ENCODE measurements at places on chromosomes 12 and 14.

DNA sequence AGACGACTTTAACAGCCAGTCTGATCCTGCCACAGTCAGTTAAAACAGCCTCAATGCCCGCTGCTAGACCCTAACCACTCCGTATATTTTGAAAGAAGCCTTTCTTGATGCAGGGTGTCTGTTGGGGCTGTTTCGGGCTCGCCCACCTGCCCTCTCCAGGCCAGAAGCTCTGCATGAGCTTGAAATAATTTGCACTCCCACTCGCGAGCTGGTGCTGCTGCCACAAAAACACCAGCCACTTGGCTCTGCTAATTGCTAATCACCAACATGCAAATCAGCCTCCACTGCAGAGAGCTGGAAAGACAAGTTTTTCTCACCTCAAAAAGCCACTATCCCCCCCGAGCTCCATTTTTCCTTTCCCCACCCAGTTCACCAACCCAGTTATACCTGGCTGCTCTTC lies 15.5 kb downstream of the BAZ2A start:
- no peak for DNase-seq

DNA sequence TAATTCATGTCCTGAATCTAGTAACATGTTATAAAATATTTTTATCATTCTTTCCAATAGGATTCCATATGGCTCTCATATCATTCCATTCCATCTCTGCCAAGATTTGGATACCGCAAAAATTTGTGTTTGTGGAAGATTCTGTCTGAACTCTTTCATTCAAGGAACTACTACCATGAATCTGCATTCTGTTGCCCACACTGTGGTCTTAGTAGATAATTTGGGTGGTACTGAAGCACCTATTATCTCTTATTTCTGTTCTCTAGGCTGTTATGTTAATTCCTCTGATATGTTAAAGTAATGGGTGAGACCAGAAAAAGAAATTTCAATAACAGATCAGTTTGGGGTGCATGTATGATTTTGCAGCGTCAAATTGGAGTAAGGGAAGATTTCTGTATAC lies 6.2 kb downstream of the RPL36AL start:
- DNase-seq: no peak

GRCh38 chr12:29255042-29255441 lies 106.0 kb downstream of the FAR2 start:
- no peak for DNase-seq

DNA sequence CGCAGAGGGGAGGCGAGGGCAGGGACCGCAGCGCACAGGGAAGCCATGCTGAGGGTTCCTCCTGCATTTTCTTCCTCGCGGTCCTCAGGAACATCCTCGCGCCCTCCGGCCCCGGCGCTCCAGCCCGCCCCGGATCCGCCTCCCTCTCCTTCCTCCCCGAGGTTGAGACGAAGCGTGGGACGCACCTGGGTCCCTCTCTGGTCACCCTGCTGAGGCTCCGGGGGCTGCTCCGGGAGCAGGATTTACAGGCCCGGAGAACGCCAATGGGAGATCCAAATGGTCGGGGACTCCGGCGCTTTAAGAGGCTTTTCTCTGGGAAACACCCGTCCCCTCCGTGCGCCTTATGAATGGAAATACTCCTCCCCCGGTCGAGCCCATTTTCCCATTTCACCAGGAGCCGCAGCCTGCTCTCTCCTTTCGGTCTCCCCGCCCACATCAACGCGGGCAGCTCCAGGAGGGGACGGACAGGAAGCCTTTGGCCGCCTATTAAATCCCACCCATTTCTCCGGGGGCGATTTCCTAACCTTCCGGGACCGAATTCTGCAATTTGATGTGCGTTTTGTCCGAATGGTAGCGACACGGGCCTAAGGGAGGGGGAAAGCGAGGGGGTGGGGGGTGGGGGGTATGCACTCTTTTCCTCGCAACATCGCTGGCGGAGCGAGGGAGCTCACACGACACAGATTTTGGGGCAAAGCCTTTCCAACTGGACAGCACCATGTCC lies at the start of gene UNC79:
Gene UNC79, plus strand, starts transcription at position 625 of the 721 bp plus-strand sequence. Its CDS starts 91 bp downstream, at position 716.
- no peak for DNase-seq

- no peak for DNase-seq
Measured at GRCh38 chr14:105358943-105359342, 39.4 kb upstream of the TEX22 start.

GRCh38 chr14:71141701-71142374 lies 234.6 kb downstream of the PCNX1 start:
- DNase-seq: no peak

GRCh38 chr12:79954037-79954610 lies 19.2 kb upstream of the PPP1R12A start:
- no peak for DNase-seq

GRCh38 chr14:75252254-75252837 lies 26.3 kb upstream of the FOS start:
- no peak for DNase-seq

DNA sequence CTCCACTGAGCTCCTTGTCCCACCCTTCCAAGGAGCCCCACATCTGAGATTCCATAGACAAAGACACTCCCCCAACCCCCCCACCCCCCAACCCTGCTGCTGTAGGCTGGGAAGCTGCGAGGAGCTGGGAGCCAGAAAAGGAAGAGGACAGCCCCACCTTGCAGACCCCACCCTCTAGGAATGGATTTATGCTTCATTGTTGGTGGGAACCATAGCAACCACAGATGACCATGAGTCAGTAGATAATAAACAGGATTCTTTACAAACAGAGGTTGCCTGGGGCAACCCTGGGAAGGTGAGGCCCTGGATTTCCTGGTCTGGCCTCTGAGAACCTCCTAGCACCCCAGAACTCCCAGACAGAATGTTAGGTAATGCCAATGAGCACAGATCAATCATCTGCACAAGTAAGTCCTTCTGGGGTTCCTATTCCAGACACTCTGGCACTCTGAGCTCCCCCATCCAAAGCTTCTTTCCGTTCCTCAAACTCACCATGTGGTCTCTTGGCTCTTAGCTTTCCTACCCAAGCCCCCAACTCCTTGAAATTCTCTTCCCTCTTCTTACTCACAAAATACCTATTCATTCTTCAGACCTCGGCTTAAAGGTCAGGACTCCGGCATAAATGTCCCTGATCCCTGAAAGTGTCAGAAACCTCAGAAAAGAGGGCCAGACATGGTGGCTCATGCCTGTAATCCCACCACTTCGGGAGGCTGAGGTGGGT lies 15.2 kb upstream of the PLEKHG6 start:
- no peak for DNase-seq

DNA sequence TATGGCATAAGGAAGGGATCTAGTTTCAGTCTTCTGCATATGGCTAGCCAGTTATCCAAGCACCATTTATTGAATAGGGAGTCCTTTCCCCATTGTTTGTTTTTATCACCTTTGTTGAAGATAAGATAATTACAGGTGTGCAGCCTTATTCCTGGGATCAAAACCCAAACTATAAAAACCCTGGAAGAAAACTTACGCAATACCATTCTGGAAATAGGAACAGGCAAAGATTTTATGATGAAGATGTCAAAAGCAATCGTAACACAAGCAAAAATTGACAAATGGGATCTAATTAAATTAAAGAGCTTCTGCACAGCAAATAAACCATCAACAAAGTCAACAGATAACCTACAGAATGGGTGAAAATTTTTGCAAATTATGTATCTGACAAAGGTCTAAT lies 128.5 kb upstream of the DCN start:
- DNase-seq: no peak

GRCh38 chr14:20118795-20119194 lies 8.3 kb downstream of the OR4K17 start:
- no peak for DNase-seq

DNA sequence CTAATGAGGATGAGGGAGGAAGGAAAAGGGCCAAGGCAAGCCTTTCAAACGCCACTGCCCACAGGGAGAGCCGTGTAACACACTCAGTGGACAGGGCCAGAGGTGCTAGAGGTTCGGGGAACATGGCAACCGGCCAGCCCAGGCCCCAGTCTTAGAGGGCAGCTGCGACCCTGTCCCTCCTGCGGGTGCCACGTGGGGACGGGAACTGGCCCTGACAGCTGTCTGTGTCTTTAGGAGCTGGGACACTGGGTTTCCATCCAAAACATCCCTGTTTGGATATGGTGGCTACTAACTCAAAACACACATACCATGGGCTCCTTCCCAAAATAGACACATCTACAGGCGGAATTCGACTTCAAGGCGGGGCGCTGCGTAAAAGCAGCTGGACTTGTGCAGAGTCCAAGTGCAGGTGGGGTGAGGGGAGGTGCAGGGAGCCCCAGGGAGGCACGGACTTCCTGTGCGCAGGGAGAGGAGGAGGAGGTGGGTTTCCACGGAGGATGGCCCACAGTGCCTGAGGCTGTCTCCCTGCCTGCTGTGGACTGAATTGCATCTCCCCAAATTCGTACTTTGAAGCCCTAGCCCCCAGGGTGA lies 184.7 kb downstream of the PIWIL1 start:
- DNase-seq: no peak

GRCh38 chr12:94192506-94192905 lies 44.1 kb downstream of the PLXNC1 start:
- DNase-seq: no peak

- DNase-seq: no peak
Measured at GRCh38 chr12:121295116-121295745, 1.3 kb downstream of the CAMKK2 start.

DNA sequence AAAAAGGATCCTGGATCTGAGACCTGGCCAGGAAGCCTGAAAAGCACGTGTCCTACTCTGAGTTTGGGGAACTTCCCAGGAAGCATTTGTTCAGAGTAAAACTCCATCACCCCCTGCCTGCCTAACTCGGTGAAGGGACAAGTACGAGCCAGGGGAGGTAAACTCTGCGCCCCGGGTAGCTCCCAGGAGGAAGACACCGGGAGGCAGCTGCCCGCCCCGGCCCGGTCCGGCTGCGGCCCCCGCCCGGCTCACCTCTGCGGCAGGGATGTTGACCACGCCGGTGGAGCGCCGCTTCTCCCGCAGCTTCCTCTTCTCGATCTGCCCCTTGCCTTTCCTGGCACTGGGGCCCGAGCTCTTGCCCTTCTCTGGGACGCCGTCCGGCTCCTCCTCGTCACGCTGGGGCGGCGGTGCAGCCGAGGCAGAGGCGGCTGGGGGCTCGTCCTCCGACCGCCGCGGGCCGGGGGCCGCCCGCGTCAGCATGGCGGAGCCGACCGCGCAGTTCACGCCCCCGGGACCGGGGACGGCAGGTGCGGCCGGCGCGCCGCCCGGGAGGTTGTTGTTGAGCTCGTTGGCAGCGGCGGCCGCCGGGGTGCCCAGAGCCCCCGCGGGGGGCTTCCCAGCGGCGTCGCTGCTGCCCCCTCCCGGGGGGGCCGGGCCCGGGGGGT lies 1.2 kb downstream of the PAWR start:
- DNase-seq: peak; percentile 36

GRCh38 chr12:23028158-23028802 lies 403.3 kb downstream of the ETNK1 start:
- no peak for DNase-seq

DNA sequence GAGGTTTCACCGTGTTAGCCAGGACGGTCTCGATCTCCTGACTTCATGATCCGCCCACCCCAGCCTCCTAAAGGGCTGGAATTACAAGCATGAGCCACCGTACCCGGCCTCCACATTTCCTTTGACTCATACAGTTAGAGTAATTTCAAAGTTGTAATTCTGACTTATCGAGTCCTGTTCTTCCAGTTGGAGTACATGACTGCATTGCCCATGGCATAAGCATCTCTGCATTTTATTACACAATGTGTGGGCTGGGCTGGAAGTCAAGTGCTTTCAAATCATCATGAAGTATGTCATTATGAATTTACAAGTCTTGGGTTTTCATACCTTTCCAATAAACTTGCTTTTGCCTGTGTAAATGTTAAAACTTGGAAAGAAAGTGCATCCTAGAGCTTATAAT lies 1295.7 kb upstream of the FLRT2 start:
- DNase-seq: no peak
